NCI-H1092 treated with DMSO at 0.1 percent for 48 hours (cell line): ENCODE measurements at places on chromosomes 5 and 9.
A peak's percentile ranks its signal among the peaks of the same experiment; 100 is the strongest.

DNA sequence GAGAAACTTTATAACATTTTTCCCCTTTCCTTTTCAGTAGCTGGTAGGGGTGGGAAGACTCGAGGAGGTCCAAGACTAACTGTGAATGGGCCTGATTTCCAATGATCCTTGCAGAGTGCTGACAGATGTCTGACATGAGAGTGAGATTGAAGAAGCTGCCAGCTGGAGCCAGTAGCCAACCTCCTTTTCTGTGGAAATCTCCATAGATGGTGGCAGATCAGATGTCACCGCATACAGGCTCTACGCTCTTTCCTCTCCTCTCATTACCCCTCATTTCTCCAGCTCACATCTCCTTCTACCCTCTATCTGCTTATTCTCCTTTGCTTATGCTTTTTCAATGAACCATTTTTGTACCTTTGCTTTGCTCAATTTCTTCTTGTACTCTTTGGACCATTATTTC is 395.2 kb upstream of the TNC start:
- DNase-seq, result peak; percentile 28

- DNase-seq, result peak; percentile 7
Measured at GRCh38 chr9:107732781-107733522, 243.4 kb upstream of the KLF4 start.

- no peak for DNase-seq
Measured at GRCh38 chr9:136220017-136220729, 15.2 kb upstream of the LHX3 start.

GRCh38 chr9:129383019-129383560 is 205.0 kb upstream of the IER5L start:
- peak; percentile 32 for DNase-seq

GRCh38 chr9:9352877-9353481 is 1259.8 kb downstream of the PTPRD start:
- peak; percentile 20 for DNase-seq

DNA sequence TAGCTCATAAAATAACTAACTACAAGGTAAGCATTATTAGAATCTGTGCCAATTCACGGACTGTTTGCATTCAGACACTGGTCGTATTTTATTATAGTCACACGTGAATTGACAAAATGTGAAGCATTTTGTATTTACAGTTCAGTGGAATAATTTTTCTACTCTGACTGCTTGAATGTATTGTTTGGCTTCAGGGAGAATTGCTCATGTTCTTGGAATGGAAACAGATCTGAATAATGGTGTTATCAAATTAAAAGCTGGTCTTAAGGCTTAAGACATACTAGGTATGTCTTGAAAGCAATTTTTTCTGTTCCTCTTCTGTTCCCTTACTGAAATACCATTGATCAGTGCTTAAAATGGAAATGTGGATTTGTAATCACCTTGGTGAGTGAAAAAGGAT is 543.7 kb upstream of the TLE4 start:
- DNase-seq, result no peak

DNA sequence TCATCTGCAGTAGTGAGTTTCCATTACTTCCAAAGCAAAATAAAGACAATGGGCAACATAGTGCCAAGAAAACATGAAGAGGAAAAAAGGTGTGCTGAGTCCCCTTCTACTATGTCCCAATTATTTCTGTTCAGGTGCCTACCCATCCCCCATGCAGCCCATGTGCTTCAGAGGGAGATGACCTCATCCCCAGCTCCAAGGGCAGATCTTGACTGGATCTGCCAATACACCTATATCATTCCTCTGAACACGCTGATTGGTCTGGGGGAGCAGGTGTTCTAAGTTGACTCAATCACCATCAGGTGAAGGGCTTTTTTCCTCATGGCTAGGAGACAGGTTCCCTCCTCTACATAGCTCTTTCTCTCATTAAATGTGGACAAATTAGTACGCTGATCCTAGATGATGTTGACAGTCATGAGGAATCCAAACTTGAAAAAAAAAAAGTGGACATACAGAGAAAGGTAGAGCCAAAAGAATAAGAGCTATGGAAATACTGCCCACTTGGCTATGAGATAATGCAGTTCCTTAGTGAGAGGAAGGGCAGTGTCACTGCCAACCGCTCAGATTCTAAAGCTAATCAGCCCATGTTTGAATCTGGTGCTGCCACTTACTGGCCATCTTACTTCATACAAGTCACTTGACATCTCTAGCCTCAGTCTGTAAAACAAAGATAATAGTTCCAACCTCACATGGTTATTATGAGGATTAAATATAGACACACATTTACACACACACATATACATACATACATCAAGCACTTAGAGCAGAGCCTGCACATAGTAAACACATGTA is 23.1 kb downstream of the PRELID2 start:
- peak; percentile 34 for DNase-seq

- no peak for DNase-seq
Measured at GRCh38 chr5:587403-587802, 24.7 kb upstream of the CEP72 start.

- DNase-seq, result no peak
Measured at GRCh38 chr5:120146787-120147186, 317.3 kb upstream of the PRR16 start.

- no peak for DNase-seq
Measured at GRCh38 chr9:38046661-38047300, 22.2 kb downstream of the SHB start.

- DNase-seq, result no peak
Measured at GRCh38 chr5:3348576-3349535, 246.8 kb upstream of the IRX1 start.

DNA sequence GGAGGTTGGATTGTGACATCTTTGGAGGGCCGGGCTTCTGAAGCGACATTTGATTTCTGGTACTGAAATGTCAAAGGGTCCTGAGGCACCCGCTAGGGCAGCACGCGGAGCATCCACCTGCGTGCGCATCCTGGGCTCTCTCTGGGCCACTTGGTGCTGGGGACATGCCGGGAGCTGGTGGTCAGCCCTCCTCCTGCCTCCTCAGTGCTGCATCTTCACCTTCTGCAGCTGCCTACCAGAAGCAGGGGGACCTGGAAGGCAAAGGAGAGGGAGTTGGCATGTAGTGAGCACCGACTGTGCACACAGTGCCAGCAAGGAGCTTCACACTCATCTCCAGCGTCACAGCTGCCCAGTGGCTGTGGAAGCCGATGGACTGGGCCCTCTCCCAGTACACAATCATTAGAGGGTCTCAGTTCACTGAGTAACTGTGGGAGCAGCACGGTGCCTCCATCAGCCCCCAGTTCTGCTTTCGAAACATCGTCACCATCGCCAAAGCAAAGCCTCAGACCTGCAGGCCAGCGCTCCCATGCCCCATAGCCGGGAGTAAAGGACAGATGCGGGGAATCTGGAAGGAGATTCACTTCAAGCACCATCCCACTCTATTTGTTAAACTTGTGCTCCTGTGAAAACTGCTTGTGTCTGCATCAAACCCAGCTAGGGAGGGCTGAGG is 138.4 kb downstream of the KCNIP1 start:
- no peak for DNase-seq

DNA sequence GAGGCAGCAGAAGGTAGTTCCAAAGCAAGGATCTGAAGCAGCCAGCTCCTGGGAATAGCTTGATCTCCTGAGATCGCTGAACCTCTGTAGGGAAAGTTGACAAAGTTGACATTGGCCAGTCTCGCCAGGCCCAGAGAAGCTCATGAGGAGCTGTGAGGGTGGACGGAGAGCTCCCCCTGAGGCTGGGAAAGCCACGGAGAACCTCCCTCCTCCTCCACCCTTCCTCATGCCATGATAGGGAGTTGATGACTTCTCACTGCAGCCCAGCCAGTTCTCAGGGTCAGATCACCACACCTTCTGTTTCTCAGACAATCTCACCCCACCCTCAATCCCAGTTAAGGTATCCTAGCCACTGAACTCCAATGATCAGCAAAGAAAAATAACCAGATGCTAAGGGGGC is 30.4 kb upstream of the KCNV2 start:
- no peak for DNase-seq

GRCh38 chr5:171453056-171453725 is 33.7 kb downstream of the FGF18 start:
- DNase-seq, result no peak

GRCh38 chr9:108239696-108240321 is 616.0 kb downstream of the ACTL7B start:
- no peak for DNase-seq

DNA sequence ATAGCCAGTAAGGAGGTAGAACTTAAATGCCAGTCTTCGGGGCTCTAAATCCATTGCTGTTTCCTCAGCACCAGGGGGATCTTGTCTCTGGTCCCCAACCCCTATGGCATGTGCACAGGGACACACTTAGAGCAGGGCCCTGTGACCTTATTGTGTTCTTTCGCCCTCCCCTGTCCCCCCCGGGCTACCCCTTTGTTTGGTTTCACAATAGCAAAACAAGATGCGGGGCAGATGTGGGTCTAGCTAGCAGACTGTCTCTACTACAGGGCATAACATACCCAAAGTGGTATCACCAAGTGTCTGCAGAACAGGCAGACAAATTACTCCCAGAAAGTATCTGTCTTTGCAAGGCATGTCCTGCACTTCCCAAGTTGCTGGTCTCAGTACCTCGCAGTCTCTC is 2.1 kb downstream of the FBLL1 start:
- DNase-seq, result no peak

DNA sequence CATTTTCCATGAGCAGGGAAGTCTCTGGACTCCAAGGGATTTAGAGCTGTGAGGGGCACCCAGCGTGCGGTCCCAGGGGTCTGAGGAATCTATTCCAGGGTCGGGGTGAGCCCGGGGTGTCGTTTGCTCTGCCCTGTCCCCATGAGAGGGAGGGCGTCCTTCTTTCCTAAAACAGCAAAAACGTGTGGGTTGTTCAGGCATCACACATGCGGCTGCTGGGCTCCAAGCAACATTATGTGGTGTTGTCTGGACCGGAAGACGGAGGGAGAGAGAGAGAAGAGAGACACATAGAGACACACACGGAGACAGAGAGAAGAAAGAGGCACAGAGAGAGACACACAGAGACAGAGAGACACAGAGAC is 42.7 kb upstream of the COL5A1 start:
- no peak for DNase-seq

DNA sequence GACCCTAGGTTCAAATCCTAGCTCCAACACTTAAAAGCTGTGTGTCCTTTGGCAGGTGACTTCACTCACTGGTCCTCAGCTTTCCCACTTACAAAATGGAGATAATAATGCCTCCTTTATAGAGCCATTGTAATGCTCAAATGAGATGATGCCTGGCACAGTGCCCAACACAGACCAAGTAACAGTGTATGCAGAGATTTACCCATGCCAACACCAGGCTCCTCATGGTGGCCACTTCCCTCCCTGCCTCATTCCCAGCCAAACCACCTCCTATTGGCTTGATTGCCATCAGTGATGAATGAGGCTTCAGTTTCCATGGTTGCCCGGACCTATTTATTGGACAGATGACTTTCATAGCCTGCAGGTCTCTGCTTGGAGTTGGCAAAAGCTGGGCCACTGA is 469.4 kb downstream of the CDK5RAP2 start:
- peak; percentile 35 for DNase-seq

DNA sequence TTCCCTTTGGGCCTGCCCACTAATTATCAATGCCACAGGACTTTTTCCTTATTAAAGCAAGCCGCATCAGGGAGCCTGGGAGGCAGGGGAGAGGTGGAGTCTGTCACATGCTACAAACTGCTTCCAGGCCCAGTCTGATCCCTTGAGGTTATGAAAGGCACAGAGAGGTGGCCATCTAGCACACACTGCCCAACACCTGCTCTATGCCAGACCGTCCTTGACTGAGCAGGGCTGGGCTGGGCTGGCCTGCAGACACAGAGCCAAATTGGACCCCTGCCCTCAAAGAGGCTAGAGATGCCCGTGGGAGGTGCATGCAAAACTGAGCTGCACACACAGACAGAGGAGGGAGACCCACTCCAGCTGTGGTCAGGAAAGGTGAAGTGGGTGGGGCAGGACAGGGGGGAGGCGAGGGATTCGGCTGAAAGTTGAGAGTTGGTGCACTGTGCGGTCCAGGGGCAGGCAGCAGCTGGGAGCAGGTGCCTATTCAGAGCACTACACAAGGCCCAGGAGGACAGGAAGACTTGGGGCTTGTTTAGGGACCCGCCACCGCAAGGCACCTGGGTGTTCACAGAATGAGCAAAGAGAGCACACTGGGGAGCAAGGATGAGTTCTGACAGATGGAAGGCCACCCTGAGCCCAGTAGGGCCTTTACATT is 36.4 kb upstream of the TCF7 start:
- no peak for DNase-seq

DNA sequence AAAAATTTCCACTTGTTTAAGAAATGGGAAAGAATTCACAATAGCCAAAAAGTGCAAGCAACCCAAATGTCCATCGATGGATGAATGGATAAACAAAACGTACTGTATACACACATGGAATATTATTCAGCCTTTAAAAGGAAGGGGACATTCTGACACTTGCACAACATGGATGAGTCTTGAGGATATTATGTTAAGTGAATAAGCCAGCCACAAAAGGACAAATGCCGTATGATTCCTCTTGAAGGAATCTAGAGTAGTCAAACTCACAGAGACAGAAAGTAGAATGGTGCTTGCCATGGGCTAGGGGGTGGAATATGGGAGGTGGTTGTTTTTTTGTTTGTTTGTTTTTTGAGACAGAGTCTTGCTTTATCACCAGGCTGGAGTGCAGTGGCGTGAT is 3.8 kb upstream of the ATP6V0E1 start:
- no peak for DNase-seq

DNA sequence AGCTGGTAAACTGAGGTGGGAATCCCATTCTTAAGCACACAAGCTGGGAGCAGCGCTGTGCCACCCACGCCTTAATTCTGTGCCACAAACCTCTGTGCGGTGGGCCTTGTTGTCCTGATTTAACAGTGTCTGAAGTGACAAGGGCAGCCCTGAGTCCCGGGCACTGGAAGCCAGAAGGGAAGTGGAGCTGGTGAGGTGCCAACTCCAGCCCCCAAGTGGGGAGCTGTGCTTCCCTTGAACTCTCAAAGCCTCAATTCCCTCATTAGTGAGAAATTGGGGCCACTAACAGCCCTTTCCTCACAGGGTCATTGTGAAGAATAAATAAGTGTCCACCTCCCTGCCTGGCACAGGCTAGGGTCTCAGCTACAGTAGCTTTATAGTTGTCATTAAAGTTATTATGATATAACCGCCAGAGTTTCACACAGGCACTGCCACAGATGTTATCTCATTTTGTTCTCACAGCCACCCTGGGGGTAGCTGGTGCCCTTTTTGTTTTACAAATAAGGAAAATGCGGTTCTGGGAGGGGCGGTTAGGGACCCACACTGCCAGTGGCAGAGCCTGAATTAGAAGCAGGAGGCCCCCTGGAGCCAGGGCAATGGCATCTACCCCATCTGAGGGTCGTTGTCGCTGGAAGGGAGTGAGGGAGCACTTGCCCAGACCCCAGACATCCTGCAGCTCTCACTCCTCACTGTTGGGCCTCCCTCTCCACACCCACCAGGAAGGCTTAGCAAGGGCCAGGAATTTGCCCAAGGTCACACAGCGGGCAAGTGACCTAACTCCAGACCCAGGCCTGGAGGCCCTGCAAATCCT is 2.1 kb upstream of the TLX3 start:
- DNase-seq, result no peak

DNA sequence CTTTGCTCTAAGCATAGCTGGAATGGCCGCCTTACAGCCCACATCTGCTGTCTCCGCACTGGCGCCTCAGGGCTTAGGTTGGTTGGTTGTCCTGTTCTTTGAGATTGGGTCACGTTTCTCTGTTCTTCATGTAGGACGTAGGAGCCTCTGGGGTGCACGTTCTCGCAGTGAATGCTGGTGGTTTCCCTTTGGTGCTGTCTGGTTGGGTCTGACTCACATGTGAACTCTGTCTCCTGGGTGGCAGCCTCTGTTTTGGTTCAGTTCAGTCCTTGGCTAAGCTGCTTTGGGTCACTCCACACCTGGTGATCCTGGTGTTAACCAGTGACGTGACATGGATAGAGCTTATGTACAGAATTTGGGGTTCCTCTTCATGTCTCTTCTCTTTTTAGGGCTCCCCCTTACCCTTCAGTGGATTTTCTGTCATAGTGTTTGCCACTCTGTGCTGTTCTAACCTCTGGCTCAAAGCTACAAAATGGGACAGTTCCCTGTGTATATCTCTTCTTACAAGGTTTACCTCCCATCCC is 12.6 kb upstream of the LPCAT1 start:
- DNase-seq, result no peak
